ENCODE measurements at places on chromosomes 12 and 14.

DNA sequence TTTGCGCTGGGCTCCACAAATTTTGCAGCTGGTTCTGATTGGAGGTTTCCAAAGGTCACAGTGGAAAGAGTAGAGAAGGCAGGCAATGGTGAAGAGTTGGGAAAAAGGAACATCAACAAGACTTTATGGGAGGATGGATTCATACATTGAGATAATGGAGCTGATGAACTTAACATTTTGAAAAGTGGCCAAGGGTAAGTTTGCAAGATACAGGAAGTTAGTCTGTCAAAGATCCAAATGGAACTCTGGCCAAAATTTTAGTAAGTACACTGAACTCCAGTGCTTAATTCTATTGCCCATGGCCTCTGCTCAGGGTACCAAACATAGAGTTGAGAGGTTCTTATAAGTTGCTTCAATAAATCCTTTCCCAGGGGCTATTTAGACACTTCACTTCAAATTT lies 15.6 kb downstream of the CCER1 start:
- DNase-seq, result no peak

DNA sequence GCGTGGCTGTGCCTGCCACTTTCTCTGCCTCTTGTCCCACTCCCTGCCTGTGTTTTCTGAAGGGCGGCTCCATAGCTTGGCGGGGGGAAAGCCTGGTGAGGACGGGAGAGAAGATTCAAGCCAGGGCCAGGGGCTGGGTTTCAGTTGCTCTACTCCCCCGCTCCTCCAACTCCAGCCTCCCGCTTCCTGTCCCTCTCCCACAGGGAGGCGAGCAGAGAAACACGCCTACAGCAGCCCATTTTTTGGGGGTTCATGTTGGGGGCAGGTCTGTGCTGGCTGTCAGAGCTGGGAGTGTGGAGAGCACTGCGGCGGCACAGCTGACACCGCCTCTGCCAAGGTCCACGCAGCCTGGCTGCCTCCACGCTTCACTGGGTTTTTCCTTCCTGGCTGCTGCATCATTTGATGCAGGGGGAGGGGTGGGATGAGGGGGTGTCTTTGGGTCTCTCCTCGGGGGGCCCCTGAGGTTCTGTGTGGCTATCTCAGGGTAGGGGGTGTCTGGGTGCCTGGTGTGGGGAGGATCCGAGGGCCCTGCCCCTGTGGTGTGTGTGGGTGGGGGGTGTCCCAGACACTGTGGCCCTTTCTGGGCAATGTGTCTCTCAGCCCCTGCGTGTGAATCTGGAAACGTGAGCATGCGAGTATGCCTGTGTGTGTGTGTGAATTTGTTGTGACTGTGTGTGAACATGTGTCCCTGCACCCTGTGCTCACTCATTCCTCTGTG lies 10.7 kb upstream of the KRT80 start:
- no peak for DNase-seq

GRCh38 chr14:44928793-44929192 lies 33.0 kb downstream of the KLHL28 start:
- DNase-seq, result no peak

DNA sequence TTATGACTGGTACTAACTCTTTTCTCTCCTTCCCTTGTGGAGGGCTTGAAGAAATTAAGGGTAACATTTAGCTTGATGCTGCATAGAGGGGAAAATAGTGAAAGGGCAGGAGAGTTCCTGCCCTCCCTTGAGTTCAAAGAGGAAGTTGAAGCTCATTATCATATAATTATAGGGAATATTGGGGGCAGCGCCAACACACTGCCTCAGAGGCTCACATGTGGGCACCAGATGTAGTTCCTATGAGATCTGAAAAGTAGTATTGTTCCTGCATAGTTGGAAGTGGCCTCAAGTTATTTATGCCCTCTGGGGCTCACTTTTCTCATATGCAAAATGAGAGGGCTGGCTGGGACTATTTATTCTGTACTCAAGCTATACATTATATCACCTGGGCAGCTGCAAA lies 33.0 kb upstream of the FGF23 start:
- DNase-seq, result no peak

- peak; percentile 49 for DNase-seq
Observed at GRCh38 chr12:42237052-42237852, 796 bp downstream of the YAF2 start.

DNA sequence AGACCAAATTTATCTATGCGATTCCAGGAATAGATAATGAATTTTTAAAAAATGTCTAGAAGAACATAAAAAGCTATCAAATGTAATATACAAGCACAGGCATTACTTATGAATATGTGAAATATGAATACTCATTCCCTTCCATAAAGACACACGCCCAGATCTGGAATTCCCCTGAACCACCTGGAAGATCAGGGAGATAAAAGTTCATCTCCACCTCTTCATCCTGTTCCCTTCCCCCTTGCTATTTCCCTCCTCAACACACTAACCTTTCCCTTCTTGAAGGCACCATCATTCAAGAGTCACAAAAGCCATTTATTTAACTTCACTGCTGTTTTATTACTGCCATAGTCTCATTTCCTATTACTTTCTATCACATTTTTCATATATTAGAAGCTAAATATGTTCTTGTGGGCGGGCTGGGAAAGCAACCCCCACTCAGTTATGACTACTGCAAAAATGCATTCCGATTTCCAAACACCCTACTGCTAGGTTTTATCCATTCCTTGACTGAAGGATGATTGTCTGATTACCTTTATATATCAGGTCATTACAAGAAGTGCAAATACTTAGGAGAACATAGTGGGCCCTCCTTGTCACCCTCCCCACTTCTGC lies 16.1 kb downstream of the FGD6 start:
- DNase-seq, result no peak

DNA sequence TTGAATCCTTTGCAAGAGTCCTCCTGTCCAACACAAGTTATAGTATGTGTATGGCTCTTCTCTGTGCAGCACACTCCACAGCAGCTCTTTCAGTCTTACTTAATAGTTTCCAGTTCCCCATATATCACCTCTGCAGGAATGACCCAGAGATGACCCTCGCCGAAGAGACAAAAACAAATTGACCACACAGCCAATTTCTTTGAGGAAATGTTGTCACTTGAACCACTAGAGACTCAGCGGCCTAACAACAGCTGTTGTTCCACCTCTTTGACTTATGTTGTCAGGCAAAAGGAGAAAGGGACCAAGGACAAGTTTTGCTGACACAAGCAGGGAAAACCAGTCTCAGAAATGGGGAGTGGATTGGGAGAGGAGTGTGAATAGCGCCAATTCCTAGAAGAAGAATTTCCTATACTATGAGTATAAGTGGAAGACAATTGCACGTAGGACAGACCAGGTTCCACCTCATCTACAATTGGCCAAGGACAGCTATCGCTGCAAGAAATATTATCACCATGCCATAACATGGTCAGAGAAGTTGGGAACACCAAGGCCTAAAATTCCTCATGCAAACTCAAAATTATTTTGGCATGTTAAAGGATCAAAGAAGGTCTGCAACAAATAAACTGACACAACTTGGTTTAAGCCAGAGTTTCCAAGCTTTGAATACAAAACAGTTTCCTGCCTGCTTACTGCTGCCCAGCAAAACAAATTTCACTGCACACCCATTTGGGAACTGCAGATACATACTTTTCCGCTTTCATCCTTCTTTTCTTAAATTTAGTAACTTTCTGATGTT lies 41.7 kb upstream of the ITPR2 start:
- DNase-seq, result no peak

DNA sequence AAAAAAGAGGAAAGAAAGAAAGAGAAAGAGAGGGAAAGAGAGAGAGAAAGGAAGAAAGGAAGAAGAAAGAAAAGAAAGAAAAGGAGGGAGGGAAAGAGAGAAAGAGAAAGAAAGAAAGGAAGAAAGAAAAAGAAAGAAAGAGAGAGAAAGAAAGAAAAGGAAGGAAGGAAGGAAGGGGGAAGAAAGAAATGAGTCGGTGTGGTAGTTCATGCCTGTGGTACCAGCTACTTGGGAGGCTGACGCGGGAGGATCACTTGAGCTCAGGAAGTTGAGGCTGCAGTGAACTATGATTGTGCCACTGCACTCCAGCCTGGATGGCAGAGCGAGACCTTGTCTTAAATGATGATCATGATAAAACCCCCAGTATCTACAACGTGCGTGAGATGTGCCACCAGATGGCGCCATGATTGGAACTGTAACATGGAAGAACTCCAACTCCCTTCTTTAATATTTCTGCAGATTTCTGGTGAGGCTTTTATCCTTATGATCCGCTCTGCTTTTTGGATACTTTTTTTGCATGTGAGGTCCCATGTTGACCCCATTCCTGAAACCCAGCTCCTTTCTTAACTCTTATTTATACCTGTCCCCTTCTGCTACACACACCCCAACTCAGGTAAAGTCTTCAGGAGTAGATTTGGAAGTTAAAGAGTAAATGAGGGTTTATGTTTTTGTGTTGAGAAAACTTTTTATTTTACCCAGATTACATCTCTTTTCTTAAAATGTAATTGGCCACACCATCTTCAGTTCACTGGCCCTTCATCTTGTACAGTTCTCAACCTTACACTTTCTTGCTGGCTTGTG lies 25.6 kb downstream of the RNASE10 start:
- DNase-seq, result peak; percentile 61

DNA sequence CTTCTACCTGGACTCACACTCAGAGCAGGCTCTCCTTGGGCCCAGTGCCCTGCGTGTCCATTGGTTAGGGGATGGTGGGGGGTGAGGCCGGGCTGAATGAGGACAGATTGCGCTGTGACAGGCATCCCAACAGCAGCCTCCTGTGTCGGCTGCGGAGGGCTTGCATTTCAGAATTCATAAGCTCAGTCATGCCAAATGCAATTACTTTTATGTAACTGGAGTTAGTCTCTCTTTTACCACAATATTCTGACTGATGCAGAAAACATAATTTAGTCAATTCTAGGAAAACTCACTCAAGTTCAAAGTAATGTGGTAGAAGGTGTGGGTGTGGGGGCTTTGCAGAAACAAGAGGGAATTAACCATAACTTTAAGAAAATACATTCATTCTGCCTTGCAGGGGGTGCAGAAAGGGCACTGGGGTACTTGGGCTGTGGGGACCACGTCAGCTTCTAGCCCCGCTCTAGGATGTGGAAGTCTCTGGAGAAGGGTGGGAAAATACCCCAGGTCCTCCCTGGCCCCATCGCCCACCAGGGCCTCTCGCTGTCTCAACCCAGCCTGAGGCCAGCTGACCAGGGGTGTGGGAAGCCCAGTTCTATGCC lies 257.7 kb downstream of the ADGRD1 start:
- no peak for DNase-seq

DNA sequence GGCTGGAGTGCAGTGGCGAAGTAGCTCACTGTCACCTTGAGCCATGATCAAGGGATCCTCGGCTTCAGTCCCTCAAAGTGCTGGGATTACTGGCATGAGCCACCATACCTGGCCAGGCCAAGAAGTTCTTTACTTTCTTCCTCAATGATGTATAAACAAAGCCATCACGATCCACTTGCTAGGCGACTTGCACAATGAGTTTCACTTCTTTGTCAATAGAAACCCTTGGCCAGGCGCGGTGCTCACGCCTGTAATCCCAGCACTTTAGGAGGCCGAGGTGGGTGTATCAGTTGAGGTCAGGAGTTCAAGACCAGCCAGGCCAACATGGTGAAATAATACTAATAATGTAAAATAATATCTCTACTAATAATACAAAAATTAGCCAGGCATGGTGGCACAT lies 14.4 kb upstream of the SPSB2 start:
- DNase-seq, result no peak

DNA sequence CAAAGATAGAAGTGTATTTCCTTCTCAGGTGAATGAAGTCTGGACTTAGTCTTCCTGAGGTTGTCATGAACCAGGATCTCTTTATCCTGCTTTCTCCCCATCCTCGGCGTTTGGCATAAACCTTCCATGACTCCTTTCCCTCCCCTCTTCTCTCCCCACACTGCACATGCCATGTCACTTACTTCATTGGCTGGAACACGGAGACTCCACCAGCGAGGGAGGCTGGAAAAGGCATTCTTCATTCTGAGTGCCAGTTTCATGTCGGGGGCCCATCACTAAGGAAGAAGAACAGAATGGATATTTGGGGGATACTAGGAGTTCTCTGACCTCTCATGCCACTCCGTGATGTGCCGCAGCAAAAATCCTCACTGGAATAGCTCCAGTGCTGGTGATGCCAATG lies 105.6 kb downstream of the VCPKMT start:
- DNase-seq, result no peak

DNA sequence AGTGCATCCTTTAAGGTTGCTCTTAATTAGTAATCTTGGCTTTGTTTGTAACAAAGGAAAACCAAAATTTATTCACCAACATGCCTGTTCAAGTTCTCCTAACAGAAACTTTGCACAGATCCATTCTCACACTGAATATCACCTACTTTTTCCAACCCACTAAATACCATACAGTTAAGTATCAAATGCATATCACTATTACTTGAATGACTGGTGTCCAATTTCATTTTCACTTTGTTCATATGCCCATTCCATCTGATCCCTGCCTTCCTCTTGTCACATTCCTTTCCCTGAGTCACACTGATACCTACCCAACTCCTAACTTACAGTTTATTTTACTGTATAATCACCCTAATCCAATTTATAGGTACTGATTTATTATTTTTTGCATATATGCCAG lies 286.4 kb downstream of the NELL2 start:
- no peak for DNase-seq

DNA sequence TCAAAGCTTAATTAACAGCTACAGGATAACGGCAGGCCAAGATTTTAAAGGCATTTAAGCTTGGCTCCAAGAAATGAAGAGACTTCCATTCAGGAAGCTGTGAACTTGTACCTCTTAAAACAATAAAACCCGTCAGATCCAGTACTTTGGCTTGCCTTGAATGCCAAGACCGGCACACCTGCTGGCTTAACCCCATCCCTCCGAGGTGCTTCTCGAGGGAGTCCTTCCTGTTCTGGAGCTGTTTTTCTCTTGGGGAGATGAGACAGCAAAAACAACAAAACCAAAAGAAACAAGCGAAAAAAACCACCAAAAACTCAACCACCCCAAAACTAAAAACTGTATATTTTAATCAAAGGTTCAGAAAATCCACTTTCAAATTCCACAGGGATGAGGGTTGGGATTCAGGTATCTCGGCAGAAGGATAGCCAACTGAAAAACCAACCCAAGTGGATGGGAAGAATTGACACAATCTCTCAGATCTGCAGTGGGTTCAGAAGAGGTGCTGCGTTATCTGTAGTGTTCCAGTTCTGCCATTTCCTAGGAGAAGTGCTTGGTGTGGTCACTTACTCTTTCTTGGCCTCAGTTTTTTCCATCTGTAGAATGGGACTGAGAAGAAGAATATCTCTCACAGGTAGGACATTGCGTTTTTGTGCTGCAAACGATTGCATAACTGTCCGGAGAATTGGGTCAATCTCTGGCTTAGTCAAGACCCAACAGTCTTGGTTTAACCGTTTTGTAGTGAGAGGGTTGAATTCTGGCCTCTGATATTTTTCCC lies 420.1 kb downstream of the VRK1 start:
- no peak for DNase-seq

GRCh38 chr14:51834240-51834639 lies 26.2 kb upstream of the GNG2 start:
- no peak for DNase-seq

GRCh38 chr12:70069221-70070105 lies 173.8 kb upstream of the CNOT2 start:
- DNase-seq, result no peak

DNA sequence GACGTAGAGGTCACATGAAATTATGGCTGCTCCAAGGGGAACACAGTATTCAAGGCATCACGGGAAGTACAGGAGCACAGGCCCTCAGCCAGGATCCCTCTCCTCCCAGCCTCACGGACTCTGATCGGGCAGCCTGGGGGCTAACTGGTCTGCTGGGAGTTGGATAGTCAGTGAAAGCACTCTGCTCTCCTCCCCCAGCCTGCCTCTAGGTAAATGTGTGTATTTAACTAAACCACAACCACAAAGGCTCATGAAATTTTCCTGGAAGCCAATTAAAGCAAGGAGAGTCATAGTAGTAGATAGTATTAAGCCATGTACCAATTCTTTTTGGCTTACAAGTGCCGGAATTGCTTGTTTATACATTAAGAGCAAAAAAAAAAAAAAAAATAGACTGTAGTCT lies 254.3 kb downstream of the MSRB3 start:
- no peak for DNase-seq
